ENCODE measurements at places on chromosomes 3 and 15.

- no peak for DNase-seq
These were observed 641.8 kb downstream of the NTRK3 start for GRCh38 chr15:87614704-87615103.

DNA sequence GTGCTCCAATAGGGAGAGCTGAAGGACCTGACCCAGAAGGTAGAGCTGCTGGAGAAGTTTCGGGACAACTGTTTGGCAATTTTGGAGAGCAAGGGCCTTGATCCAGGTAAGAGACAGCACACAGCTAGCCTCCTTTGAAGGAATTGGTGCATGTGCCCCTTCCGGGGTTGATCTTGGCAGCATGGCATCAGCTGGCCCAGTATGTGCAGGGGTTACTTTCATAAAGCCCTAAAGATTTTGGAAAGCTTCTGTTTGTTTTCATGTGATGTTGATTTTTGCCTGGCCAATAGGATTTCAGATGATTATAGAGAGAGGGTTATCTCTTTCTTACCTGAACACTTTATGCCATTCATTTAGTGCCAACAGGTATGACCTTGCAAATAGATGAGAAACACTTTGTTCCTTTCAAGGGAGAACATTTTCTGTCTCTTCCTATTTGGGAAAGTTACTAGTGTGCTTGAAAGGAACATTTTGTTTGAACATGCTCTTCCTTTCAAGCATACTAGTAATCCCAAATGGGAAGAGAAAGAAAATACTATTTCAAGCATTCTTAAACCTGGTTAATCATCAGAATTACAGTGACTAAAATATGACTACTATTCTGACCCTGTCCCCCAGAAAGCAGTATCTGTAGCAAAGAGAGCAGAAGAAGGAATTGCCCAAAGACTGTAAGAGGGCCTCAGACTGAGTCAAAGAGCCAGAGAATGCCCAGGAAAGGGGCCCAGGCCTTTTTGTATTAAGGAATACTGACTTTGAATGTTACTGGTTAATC is 7.5 kb downstream of the KNSTRN start:
- DNase-seq, result no peak

- DNase-seq, result no peak
These were observed 12.2 kb upstream of the CHSY1 start for GRCh38 chr15:101264011-101264410.

- no peak for DNase-seq
These were observed 720.2 kb upstream of the GOLIM4 start for GRCh38 chr3:168815946-168816345.

DNA sequence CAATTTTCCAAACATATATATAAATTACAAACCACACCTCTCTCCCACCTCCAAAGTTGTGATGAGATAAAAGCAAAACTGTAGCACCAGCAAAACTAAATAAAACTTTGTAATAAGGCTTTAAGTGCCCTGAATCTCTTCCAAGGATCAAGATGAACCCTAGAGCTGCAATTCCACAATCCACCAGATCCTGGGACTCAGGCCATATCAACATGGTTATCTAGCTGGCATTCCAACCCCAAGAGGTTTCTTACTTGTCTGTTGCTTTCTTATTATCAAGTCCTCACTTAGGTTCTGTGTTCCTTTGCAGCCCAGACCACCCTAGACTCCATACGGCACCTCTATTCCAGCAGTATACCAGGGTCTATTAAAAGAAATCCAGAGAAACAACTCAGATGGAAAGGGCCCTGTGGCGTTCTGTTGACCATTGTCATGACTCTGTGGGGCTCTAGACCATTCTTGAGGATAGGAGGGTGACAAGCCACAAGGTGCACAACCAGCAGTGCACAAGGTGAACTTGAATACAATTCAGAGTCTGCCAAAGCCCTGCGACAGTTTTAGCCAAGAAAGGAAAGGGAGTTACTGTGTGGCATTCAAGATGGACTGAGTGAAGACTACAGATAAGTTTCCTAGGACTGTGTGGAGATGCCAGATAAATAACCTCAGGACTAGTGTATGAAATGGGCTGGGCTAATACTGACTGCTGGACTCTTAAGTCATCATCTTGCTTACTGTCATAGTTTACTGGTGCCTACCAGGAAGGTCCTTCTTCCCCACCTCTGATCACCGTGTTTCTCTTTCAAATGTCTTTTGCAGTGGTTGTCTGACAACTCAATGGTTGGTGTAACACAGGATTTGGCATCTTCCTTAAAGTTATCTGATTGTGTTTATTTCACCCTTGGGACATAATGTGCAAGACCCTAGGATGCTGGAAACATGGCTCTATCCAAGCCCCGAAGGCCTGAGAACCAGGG is 27.2 kb downstream of the ACKR2 start:
- DNase-seq, result no peak

GRCh38 chr15:96312641-96313335 is 17.7 kb upstream of the NR2F2 start:
- DNase-seq, result no peak

GRCh38 chr3:157130467-157131251 is 29.3 kb downstream of the CCNL1 start:
- peak; percentile 8 for DNase-seq

- DNase-seq, result no peak
These were observed 15.1 kb downstream of the KLHL24 start for GRCh38 chr3:183650554-183650953.

DNA sequence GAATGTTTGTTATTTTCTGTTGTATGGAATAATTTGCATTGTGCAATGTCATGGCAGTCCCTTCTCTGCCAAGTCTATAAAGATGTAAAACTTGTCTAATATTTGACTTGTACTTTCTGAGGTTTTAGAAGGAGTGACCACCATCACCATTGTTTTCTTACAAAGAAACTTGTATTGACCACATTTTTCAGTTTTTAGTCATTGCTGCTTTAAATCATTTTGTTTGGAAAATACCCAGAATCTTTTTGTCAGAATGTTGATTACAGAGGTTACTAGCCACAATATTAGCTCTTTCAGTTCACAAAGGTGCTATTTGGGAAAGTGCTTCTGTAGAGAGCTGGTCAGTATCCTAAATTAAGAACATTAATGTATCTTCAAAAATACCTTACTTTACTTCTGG is 532.4 kb upstream of the GBE1 start:
- no peak for DNase-seq

DNA sequence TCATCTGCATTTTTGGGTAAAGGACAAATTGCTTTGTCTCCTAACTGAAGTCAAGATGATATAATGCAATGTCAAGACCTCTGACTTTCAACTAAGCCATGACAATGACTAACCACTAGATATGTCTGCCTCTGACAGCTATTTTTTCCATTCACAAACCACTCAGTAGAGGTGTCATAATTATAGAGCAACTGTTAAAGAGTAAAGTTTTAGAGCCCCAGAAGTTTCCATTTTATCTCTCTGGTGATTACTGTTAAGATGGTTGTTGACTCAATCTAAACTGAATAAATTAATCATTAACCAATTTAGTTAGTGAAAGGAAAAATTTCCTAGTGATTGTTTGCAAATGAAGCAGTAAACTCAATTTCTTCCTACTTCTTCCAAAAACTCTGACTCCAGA is 779.9 kb downstream of the GRM7 start:
- no peak for DNase-seq

- peak; percentile 60 for DNase-seq
These were observed 81.6 kb downstream of the PPCDC start for GRCh38 chr15:75104804-75105557.

- no peak for DNase-seq
These were observed 69.5 kb downstream of the KLF15 start for GRCh38 chr3:126287536-126288241.

DNA sequence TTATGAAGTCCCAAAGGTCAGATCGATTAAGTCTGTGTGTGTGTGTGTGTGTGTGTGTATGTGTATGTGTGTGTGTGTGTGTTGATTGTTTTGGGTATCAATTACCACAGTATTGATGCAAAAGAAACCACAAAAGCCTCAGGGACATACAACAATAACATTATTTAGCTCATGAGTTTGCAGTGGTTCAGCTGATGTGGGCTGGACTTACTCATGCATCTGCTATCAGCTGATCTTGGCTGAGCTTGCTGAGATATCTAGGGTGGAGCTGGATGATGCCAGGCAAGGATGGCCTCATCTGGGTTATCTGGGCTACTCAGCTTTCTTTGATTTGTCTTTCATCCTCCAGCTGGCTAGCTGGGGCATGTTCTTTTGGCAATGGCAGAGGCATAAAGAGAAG is 82.4 kb upstream of the PRR23C start:
- no peak for DNase-seq

- DNase-seq, result no peak
These were observed 71.3 kb upstream of the FNDC3B start for GRCh38 chr3:171967932-171968678.

DNA sequence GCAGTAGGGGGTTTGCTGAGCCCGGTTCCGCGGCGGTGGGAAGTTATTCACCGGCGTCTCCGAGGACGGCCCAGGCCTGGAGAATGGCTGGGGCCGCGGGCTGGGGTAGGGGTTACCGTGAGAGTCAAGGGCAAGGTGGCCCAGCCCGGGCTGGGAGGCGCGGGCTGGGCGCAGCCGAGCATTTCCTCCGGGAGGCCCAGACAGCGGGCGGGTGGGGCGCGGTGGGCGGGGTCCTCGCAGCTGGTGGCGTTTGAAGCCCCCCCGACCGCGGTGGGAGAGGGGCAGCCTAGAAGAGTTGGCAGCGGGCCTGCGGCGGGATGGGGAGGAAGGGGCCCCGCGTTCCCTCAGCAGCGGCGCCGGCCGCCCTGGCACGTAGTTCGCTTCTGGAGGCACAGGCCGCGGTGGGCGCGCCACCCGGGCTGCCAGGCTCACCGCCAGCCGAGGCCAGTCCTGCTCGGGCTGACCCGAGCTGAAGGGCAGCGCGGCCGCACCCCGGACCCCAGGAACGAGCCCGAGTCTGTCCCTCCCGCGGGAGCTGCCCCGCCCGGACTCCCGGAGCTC is 960 bp upstream of the KLF13 start:
- DNase-seq, result peak; percentile 1

DNA sequence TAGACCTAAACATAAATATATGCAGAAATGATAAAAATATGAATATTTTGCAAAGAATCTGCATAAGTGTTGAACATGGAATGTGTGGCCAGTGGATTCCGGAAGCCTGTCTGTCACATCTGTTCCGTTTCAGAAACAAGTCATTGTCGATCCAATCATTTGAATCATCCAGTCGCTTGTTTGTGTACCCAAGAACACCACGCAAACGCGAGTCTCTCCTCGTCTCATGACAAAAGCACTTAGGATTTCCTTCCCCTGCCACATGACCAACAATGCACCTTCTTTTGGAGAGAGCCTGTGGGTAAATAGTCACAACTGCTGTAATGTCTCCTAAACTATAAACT is 80.2 kb downstream of the FMN1 start:
- no peak for DNase-seq

DNA sequence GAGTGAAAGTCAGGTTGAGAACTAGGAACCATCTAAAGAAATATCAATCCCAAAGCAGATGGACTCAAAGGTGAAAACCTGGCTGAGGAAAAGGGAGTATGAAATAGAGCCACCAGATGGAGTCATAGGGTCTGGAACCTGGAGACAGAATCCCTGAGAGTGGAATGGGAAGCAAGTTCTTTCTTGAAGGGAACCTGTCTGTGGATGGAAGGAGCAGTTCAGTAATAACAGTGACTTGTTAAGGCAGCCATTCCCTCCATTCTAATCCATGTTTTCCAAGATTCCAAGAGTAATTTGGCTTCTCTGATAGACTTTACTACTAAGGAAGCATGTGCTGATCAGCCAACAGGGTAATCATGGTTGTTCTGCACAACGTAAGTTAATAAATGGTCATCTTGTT is 22.5 kb upstream of the AQP9 start:
- no peak for DNase-seq

DNA sequence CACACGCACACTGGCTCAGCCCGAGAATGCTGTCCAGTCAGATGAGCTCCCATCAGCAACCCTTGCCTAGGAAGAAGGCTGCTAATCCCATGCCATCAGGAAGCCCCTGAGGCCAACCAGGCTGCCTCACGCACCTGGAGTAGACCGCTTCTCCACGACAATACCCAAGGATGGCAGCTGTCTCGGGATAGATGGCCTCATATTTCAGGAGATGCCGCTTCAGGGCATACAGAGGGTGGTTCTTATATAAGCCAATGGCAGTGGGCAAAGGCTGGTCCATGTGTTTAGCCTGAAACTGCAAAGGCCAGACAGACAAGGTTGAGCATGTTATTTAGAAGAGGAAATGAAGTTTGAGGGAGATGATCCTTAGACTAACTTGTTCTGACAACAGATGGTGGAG is 22.2 kb downstream of the XPC start:
- no peak for DNase-seq

DNA sequence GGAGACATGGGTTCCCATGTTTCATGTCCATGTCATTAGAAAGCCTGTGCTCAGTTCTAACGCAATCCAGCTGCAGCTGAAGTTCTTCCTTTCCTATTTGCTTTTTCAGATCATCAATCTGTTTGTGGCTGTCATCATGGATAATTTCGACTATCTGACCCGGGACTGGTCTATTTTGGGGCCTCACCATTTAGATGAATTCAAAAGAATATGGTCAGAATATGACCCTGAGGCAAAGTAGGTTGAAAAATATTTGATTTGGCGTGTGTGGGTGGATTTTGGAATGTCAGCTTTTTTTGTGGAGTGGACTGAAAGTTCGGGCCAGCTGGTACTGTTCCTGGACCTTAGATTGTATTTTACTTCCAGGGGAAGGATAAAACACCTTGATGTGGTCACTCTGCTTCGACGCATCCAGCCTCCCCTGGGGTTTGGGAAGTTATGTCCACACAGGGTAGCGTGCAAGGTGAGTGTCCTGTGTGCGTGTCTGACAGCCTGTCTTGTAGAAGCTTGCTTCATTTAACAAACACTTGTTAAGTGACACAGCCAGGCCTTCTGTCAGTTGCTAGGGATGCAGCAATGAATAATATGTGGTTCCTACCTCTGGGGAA is 69.6 kb downstream of the CHDH start:
- no peak for DNase-seq

DNA sequence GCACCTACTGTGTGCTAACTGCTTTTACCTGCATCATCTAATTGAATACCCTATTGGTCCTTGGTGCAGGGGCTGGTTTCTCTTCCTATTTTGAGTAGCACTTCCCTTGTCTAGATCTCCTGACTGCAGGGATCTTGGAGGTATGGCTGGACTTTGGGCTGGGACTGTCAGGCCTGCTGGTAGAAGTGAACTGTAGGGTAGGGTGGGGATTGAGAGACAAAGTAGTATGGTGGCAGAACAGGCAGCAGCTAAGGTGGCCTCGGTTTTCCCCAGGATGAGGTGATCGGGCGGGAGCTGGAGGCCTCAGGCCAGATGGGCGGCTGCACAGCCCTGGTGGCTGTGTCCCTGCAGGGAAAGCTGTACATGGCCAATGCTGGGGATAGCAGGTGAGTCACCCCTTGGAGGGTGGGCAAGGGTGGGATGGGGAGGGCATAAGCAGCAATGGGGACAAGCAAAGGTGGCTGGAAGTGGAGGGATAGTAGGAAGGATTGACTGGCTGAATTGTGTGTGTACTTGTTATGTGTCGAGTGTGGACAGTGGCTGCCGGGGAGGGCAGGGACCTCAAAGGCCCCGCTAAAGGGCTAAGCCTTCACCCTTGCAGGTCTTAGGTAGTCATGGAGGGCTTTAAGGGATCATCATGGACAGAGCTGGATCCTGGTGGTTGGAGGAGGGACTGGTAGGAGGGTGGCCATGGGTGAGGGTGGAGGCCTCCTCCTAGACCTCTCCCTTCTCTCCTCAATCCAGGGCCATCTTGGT is 2.0 kb downstream of the PPM1M start:
- no peak for DNase-seq

Data from Kasumi-1 (cell line).